Stimulated activated CD8-positive, alpha-beta memory T cell treated with anti-CD3 and anti-CD28 coated beads, Interleukin-12 subunit alpha, Interleukin-12 subunit beta, amount 100 ng/mL, for 1 hour (primary cell): ENCODE measurements at places on chromosomes 7 and 10.

DNA sequence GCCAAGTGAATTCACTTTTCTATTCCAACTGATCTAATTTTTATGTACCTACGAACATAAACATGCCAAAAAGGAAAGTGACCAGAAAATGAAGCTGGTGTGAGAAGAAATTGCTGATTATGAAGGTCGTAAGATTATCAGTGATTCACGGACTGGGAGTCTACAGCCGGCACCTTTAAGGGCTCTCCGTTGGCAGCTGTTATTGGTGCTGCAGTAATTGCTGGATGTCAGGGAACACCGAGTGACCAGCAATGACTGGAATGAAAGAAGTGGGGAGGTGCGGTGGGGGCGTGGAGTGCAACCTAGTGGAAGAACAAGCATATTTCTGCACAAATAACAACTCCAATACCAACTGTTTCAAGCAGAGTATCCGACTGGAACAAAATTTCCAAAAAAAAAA is 109.8 kb upstream of the TARP start:
- no peak for DNase-seq

DNA sequence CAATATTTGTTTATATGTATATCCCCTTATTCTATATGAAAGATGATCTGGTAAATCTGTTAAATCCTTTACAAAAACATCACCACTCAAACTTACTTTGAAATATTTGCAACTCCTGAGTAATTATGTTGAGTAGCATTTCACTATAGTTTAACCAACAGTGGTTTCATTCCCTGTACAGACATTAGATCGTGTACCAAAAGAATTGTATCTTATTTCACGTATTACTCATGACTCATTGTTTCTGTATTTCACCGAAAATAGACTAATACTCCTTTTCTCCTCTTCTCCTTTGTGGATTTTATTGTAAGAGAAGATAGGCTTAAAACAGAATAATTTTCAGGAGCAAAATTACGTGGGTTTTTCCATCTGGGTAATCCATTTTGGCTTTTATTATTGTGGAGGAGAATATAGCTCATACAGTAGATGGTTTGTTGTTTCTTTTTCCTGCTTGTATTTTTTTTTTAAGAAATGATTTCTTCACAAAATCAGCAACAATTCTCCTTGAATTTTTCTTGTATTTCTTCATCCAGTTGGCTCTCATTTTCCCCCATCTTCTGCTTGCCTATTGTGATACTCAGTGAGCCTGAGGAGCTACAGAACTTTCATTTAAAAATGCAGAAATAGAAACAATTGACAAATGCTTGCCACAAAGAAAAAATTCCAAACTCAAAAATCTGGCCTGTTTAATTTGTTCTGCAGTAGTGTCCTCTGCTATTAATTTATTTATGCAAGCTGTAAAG is 90.6 kb upstream of the OIT3 start:
- DNase-seq, result no peak

DNA sequence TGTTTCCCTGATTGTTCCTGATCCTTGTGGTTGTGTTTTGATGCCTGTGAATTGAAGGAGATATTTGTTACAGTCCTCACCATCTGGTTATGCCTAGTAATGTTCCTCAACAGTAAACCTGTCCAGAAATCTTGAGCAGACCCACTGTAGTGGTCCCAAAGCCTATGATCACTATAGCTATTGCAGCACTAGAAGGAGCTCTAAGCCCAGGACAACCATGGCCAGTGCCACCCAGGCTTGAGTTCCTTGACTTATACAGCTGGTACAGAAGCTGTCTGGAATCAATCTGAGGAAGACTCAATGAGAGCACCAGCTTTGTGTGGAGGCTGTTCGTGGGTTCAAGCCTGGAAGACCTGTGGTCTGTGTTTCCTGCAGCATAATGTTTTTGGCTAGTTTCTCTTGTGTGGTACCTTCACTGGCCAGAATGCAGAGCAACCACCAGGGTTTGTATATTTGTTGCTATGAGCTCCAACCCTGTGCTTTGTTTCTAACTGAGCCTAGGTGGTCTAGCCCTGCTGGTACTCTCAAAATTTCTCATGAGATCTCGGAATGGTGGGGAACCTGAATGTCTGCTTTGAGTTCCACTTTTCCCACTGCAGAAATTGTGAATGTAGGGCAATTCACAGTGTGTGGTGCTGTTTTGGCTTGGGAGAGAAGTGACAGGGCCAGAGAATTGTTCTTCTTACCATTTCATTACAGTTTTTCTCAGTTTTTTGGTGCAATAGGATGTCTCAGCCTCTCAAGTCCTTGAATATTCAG is 355.2 kb downstream of the SUGCT start:
- DNase-seq, result no peak

DNA sequence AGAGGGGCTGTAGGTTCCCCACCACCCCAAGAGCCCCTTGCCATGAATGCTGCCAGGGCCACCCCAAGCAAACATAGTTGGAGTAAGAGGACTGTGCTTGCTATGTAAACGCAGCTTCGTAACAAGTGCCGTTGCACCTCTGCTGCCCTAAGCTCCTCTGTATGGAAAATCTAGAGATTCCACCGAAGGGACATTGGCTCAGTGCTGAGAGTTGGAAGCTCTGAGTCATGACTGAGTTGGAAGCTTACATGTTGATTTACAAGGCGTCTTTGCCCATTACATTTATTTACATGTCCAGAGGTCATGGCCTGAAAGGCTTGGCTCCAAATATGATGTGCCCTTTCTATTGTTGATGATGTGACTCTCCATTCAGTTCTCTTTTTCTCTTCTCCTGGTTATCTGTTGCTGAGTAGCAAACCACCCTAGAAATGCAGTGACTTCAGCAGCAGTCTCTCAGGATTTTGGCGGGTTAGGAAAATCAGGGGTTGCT is 233.1 kb upstream of the TCF7L2 start:
- DNase-seq, result no peak

DNA sequence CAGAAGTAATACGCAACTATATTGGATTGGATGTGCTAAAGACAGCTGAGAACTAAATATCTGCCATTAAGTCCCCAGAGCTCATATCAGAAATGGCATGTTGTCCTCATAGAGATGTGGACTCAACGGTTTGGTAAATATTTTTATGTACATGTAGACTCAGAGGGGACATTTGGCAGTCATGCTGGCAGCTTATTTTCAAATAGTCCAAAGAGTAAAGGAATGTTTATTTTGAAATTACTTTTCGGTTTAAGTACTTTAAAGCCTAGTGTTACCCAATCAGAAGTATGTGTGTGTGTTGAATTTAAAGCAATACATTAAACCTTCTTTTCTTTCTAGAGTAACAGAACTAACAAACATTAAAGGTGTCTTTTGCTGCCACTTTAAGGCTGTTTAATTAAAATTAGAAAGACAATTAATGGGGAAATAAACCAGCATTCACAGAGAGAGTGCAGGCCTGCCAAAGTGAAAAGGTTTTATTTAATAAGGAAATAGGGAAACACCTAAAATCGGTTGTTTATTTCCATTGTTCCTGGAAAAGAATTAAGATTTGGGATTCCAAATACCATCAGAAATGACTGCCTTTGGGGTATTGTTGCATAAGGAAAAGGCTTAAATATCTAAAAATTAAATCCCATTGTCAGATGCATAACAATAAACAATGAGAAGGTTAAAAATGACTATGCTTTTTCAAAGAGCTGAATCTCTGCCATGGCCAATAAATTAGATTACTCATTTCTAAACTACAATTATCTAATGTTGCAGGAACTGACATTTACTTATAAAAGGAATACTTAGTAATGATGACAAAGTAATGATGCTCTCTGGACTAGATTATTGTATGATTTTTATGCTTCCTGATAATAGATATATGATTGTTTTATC is 113.4 kb upstream of the AHR start:
- DNase-seq, result no peak
